ENCODE measurements at places on chromosomes 2 and 18. TPM values are rescaled to one million over a fixed set of nuclear protein-coding genes. Genes with fewer than 3 reads are reported as not detected.

Gene HOXD9
- total RNA-seq = not detected

Gene MYCN
- 3.2 TPM for total RNA-seq

Gene GREB1
- 0.13 TPM for total RNA-seq

Gene PLEK
- total RNA-seq = 0.22 TPM

Gene KIAA2012
- total RNA-seq = not detected

Gene C2orf49
- total RNA-seq = 17.1 TPM

Gene CAPN10
- total RNA-seq = 27.0 TPM

Gene UNC80
- not detected for total RNA-seq

Gene CNTNAP5
- not detected for total RNA-seq

Gene GTF2A1L
- total RNA-seq = 0.57 TPM

Gene EPAS1
- total RNA-seq = 257 TPM

Gene STPG4
- total RNA-seq = 0.13 TPM

Gene RAMP1
- total RNA-seq = not detected

Gene GCG
- total RNA-seq = not detected

Gene FLACC1
- total RNA-seq = 2.3 TPM

Gene SFXN5
- 16.0 TPM for total RNA-seq

Gene HOXD1
- total RNA-seq = not detected

Gene TLX2
- not detected for total RNA-seq

Gene PLB1
- 0.53 TPM for total RNA-seq

Gene EFR3B
- 0.22 TPM for total RNA-seq

Gene ATP6V1B1
- total RNA-seq = 0.07 TPM

Gene REG3A
- total RNA-seq = not detected

Gene CXCR1
- total RNA-seq = not detected

Gene TPGS2
- total RNA-seq = 204 TPM

Gene INPP5D
- total RNA-seq = 39.6 TPM

Gene UGT1A5
- total RNA-seq = not detected

Gene STK11IP
- 9.0 TPM for total RNA-seq

Gene SIX3
- not detected for total RNA-seq

Gene COA5
- 23.0 TPM for total RNA-seq

Gene CHRND
- not detected for total RNA-seq

Gene FHOD3
- not detected for total RNA-seq

Gene CNDP1
- total RNA-seq = not detected

Gene TMEM163
- 1.9 TPM for total RNA-seq

Gene ESPNL
- under 0.01 TPM for total RNA-seq

Gene ALLC
- not detected for total RNA-seq

Gene MC4R
- not detected for total RNA-seq

Gene LTBP1
- 9.5 TPM for total RNA-seq

Gene HOXD3
- 11.2 TPM for total RNA-seq
